ENCODE measurements at places on chromosomes 1 and 21. TPM values are rescaled to one million over a fixed set of nuclear protein-coding genes. Genes with fewer than 3 reads are reported as not detected.

The CRYAA gene
- total RNA-seq: not detected

The AMY1B gene
- not detected for total RNA-seq

The GPATCH3 gene
- 14.5 TPM for total RNA-seq

The KRTAP7-1 gene
- total RNA-seq: not detected

The HMGCS2 gene
- not detected for total RNA-seq

The TLR5 gene
- 0.49 TPM for total RNA-seq

The SPRR2G gene
- total RNA-seq: not detected

The PTGFR gene
- total RNA-seq: 51.0 TPM

The PPIAL4G gene
- not detected for total RNA-seq

The MSH4 gene
- not detected for total RNA-seq

The NR0B2 gene
- not detected for total RNA-seq

The NOS1AP gene
- total RNA-seq: 0.76 TPM

DNA sequence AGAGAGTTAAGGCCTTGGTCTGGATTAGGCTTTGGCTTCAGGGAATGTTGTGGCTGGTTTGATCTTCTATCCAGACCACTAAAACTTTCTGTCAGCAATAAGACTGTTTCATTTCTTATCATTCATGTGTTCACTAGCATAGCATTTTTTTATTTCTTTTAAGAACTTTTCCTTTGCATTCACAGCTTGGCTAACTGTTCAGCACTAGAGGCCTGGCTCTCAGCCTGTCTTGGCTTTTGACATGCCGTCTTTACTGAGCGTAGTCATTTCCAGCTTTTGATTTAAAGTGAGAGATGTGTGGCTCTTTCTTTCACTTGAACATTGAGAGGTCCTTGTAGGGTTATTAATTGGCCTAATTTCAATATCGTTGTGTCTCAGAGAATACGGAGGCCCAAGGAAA, 62.5 kb downstream of the RNF220 start:
- DNase-seq: no peak

GRCh38 chr1:95653618-95654017, 419.6 kb downstream of the RWDD3 start:
- DNase-seq: no peak

GRCh38 chr1:248861616-248862015, 2.7 kb upstream of the ZNF692 start:
- no peak for DNase-seq

GRCh38 chr1:198158735-198159589, 2.2 kb downstream of the NEK7 start:
- peak; percentile 87 for DNase-seq

DNA sequence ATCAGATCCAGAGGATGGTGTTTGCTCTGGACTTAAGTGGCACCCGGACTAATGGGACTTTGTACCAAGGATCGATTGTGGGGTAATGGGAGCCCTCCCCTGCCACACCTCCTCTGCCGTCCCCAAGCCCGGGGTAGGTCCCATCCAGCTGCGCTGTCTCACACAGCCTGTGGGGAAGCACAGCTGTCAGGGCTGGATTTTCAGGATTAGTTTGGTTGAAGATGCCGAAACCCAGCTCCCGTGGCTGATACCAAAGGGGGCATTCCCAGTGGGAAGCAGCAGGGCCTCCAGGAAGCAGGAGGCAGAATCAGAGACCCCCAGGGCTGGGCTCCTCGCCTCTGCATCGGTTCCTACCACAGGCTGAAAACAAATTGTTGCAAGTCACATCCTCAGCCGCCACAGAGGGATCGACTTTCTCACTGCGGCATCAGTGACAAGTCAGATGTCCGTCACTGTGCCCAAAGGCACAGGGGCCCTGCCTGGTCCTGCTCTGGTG, 59.7 kb downstream of the MATN1 start:
- no peak for DNase-seq

DNA sequence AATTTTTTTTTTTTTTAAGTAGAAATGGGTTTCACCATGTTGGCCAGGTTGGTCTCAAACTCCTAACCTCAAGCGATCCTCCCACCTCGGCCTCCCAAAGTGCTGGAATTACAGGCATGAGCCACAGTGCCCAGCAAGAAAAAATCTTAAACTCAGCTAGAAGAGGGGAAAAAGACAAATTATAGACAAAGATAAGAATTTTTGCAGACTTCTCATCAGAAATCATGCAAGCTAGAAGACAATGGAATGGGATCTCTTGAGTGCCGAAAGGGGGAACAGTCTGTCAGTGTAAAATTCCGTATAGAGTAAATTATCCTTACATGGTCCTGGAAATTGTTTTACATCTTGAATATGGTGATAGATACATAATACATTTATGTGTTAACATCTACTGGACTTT, 294.4 kb downstream of the CAMTA1 start:
- no peak for DNase-seq

GRCh38 chr1:244665771-244666217, 12.9 kb downstream of the DESI2 start:
- DNase-seq: peak; percentile 28

GRCh38 chr21:41562101-41563000, 54.4 kb upstream of the TMPRSS2 start:
- peak; percentile 76 for DNase-seq

DNA sequence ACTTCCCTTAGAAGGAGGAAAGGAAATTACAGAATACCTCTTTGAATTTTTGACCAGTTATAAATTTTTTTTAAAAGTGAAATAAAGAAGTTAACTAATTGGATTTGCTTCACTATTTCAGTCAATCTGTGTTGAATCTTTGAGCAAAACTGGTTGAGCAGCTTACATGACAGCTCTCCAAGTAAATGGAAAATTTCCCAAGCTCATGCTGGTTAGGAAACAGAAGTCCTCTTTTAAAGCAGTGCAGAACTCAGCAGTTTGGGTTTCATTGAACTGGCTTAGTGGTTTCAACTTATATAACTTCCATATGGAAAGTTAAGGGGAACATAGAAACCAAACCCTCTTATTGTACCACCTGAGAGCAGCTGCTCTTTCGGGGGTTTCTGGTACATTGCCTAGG, 250.5 kb downstream of the PDE4B start:
- no peak for DNase-seq

- peak; percentile 79 for DNase-seq
Measured at GRCh38 chr1:7281821-7282220, 489.3 kb upstream of the VAMP3 start.

DNA sequence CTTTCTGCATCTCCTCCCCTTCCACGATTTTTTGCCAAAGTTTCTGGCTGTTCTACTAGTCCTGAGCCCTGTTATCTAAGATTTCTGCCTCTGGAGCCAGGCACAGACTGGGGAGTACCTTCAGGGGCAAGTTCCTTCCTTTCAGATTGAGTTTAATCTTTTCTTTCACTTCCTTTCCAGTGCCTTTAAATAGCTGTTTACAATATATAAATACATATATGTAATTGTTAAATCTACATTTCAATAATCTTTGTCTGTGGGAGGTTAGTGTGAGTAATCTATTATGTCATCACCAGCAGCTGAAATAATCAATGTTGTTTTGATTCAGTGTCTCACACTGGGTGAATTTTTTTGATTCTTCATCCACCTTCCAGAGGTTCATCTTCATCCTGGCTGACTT, 31.8 kb downstream of the DIPK1A start:
- no peak for DNase-seq

GRCh38 chr1:45979074-45979777, 153.2 kb downstream of the PIK3R3 start:
- peak; percentile 65 for DNase-seq

GRCh38 chr1:224380003-224380402, 23.3 kb downstream of the CNIH4 start:
- no peak for DNase-seq

DNA sequence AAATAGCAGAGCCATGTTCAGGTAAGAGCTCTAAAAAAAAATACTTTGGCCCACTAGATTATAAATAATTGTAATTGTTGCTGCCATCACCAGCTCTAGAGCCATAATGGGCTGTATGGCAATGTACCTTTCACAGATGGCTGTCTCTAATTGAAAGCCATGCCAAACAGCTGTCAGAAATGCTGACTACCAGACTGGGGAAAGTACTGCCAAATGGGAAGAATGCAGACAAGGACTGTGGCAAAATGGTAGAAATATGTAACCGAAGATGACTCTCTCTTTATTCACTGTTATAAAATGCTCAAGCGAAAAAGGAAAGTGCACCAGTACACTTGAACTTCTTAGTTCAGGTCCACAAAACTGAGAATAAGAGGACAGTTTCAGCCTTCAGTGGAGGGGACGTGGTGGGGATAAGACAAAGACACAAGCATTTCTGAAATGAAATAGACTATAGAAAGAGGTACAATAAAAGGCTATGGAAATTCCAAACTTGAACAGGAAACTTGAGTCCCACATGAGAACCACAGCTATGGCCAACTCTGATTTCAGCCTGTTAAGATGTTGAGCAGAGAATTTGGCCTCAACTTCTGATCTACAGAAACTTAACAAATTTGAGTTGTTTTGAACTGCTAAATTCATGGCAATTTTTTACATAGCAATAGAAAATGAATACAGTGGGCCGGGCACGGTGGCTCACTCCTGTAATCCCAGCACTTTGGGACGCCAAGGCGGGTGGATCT, 46.5 kb upstream of the LPGAT1 start:
- no peak for DNase-seq

GRCh38 chr1:54273795-54274163, 73.8 kb downstream of the MRPL37 start:
- DNase-seq: peak; percentile 43

GRCh38 chr21:45557616-45558043, 15.4 kb upstream of the SLC19A1 start:
- DNase-seq: no peak

- DNase-seq: no peak
Measured at GRCh38 chr1:206924592-206925105, 2.9 kb upstream of the FCMR start.

- DNase-seq: no peak
Measured at GRCh38 chr1:42831273-42831672, 14.1 kb upstream of the SVBP start.

DNA sequence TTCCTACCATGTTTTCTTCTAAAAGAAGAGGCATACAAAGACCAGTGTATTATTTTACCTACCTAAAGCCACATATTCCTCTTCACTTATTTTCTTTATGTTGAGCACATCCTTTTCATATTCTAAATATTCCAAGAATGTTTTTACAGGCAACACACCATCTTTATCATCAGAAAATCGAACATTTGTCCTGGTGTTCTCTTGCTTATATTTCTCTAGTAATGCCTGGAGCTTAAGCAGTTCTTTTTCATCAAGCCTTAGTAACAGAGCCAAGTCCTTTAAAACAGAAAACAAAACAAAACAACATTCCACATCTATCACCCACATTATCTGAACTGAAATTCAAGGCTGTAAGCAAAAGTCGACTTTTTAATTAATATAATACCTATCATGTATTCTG, 88.7 kb downstream of the IARS2 start:
- DNase-seq: no peak

- DNase-seq: no peak
Measured at GRCh38 chr1:244322181-244322580, 129.5 kb downstream of the ADSS2 start.

GRCh38 chr1:37404711-37405110, 69.7 kb upstream of the ZC3H12A start:
- DNase-seq: no peak

DNA sequence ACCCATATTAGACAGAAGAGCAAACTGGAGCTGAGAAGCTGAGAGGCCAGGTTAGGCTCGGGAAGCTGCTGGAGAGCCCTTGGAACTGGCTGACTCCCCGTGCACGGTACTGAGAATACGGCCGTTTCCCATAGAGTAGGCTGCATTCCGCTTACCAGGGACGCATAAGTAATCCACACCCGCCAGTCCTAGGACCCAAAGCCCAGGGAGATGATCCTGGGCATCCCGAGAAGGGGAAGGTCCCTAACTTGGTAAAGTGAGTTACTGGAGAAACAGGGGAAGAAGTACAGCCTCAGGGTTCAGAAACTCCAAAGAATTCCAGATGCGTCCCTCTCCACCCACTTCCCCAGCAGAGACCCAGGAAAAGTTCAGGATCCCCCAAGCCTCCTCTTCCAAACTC, 1.3 kb downstream of the LRRC38 start:
- DNase-seq: no peak

- no peak for DNase-seq
Measured at GRCh38 chr1:173903827-173904531, 13.1 kb downstream of the SERPINC1 start.

- no peak for DNase-seq
Measured at GRCh38 chr1:15276691-15277446, 29.8 kb downstream of the FHAD1 start.

DNA sequence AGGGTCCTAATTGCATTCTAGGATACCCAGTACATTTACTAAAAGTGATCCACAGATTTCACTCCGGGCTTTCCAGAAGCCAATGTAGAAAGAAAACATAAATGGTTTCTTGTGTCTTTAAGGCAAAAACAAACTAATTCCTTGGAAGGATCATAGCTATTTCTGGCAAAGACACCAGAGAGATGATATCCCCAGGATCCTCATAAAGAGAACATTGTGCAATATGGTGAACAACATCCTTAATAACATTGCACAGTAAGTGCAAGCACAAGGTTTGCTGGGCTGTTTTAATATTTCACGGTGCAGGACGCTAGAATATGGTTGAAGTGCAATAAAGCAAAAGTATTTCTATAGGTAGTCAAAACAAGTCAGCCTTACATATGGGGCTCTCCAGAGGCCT, 83.0 kb downstream of the NTPCR start:
- no peak for DNase-seq

Measured in M059J (cell line).